ENCODE measurements at places on chromosomes 11 and 22.

- DNase-seq, result no peak
Measured at GRCh38 chr11:63536669-63537292, at the start of gene PLAAT4. PLAAT4 (plus strand) TSS chr11:63536808; CDS start chr11:63536869, 61 bp downstream.

GRCh38 chr11:330694-331357 is 10.2 kb upstream of the IFITM3 start:
- DNase-seq, result no peak

GRCh38 chr22:38246692-38247091 is 26.1 kb downstream of the TMEM184B start:
- DNase-seq, result no peak

GRCh38 chr22:44549701-44550100 is 51.7 kb upstream of the RTL6 start:
- no peak for DNase-seq

GRCh38 chr22:36922105-36922608 is 8.7 kb downstream of the CSF2RB start:
- no peak for DNase-seq

GRCh38 chr11:4185561-4185960 is 91.0 kb downstream of the RRM1 start:
- no peak for DNase-seq
